ENCODE measurements at places on chromosomes 5 and 9.

DNA sequence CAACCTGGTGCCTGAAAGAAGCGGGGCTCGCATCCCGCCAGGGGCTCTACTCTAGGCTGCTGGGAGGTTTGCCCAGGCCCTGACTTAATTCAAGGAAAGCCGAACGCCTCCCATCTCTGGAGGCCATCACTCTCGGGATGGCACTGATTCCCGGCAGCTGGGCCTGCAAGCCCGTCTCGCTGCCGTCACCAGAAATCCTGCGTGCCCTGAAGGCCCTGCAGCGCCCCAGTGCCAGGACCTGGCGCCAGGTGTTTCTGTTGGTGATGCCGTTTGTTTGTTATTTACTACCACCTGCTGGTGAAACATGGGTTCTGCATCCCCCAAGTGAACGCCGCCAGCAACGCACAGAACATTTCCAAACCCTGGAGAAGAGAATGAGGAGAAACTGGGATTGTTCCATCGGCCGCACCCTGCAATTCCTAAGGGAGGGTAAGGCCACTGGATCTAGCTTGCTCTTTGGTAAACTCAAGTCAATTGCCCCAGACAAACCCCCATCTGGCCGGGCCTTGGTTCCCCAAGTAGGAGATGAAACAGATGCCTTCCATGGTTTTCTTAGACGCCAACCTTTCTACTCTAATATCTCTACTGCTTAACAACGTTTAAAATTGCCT is 77.9 kb downstream of the AK8 start:
- DNase-seq = peak; percentile 77

GRCh38 chr5:132260714-132261551 is 3.4 kb downstream of the PDLIM4 start:
- no peak for DNase-seq

- DNase-seq = no peak
Measured at GRCh38 chr5:14110196-14110595, 32.9 kb upstream of the TRIO start.

DNA sequence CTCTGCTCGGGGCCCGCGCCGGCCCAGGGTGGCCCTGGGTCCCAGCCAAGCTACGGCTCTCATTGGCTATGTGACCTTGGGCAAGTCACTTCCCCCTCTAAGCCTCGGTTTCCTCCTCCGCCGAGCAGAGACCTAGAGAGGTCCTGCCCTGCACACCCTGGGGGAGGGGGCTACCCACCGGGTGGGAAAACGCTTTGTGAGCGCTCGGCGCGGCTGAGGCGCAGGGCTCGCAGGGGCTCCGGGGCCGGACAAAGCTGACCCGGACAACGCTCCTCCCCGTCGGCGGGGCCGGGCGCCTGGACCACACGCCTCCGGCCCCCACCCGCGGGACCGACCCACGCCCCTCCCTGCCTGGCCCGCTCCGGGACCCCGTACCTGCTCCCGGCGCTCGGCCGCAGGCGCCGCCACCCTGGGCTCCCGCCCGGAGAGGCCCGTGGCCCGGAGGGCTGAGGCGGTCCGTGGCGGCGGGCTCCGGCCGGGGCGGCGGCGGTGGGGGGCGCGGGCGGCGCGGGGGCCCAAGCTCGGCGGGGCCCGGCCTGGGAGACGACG is 85.7 kb upstream of the MELK start:
- DNase-seq = no peak

- no peak for DNase-seq
Measured at GRCh38 chr5:14781106-14781505, 90.5 kb downstream of the ANKH start.

GRCh38 chr9:89664896-89665329 is 60.1 kb downstream of the GADD45G start:
- no peak for DNase-seq

- DNase-seq = no peak
Measured at GRCh38 chr9:20848490-20848889, 164.4 kb downstream of the FOCAD start.

DNA sequence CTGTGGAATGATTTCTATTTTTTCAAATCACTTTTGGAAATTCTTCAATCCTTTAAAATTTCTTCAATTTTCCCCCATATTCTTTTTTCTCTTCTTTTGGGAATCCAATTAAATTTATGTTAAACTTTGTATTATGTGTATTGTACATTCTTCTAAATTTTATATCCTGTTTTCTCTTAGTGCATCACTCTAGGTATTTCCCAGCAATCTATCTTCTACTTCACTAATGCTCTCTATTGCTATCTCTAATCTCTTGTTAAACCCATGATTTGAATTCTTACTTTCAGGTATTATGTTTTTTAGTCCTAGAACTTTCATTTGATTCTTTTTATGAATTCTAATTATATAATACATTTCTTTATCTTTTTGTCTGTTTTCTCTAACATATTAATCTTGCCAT is 23.4 kb upstream of the SLC24A2 start:
- DNase-seq = no peak

- DNase-seq = no peak
Measured at GRCh38 chr9:2134391-2134790, 119.2 kb downstream of the SMARCA2 start.

GRCh38 chr5:133113331-133114061 is 61.7 kb downstream of the HSPA4 start:
- DNase-seq = no peak

DNA sequence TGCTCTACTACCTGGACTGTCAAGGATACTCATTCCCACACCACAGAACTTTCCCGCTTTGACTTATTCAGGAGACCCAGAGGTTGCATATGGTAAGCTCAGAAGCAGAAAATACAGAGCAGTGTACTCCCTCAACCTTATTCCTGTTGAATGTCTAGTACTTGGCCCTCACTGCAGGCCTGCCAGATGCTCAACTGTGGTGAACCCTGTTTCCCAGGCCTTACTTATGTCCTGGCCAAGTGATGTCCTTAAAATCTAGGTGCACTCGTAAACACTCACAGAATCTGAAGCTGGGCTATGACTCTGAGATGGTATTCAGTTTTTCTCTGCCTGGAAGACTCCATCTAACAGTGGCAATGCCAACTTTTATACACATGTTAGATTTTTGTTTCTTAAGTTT is 21.0 kb downstream of the DIAPH1 start:
- no peak for DNase-seq
